ENCODE measurements at places on chromosomes 7 and 10.

DNA sequence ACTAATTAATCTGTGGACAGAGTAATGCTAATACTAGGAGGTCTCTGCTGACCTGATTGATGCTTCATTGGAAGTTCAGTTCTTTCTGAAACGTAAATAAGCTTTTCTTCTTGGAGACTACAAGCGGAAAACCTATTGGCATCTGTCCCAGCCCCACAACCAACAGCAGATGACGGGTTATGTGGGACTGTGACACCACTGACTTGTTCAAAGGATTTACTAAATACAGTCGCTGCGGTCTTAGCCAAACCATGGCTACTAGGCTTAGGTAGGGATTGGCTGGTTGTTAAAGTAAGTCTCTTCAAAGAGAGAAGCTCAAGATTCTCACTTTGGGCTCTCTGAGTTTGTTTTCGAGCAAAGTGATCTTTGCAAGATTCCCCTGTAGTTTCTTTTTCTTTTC is 68.3 kb downstream of the HYCC1 start:
- peak; percentile 37 for DNase-seq

- DNase-seq = peak; percentile 90
Measured at GRCh38 chr10:80498833-80499741, 38.6 kb upstream of the SH2D4B start.

DNA sequence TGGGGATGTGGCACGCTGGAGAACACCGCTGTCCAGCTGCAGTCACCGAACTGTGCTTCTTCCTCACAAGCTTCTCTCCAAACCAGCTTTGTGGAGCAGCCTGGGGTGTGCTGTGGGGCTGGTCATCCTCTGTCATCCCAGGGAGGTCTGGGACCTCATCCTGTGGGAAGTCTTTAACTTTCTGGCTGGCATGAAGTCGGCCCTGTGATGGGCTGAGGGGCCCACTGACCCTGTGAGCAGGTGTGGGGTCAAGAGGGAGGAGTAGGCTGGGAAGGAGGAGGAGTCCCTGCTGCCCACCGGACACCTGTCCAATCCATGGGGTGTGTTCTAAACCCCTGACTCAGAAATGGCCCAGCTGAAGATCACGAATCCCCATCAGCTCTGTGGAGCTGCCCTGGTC is 136.2 kb upstream of the SHH start:
- peak; percentile 35 for DNase-seq

DNA sequence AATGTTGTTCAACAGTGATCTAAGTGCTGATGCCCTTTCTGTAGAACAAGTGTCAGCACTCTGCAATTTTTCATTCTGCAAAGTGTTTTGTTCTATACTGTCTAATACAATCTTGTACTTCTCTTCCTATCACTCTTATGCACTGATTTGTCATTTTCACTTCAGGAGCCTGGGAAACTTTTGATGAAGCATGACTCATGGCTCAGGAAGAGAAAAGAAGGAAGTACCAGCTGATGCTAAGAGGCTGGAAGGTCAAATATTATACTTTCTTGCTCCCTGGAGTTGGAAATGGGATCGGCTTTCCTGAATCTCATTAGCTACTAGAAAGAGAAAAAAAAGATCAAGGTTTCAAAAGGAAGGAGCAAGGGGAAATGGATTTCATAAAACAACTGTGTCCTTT is 45.8 kb downstream of the DGKI start:
- peak; percentile 49 for DNase-seq

DNA sequence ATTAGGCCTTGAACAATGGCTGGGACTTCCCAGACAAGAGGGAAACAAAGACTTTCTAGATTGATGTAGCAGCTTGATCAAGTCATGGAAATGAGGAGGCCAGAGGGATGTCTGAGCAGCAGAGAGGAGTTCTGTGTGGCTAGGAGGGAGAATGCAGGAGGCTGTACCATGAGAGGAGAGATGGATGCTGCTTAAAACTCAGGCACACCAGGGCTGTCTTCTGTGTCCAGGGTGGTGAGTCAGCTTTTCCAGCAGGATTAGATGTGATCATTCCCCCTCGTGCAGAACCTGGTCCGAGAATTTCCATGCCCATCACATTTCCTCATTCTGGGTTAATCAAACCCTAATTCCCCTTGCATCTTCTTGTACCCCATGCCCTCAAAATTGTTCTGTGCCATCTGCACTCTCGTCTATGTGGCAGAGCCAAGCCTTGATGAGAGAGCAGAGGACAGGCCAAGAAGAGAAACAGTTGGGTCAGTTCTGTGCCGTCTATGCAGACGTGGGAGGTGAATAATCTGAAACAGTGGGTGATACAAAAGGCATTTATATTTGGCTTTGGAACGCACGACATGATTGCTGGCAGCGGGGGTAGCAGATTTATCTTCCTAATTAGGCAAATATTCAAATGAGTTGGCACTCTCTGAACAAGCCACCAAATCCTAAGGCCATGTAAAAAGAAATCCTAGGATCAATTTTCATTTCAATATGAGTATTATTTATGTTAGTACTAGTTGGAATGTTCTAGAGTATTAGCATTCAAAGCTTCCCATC is 160.7 kb downstream of the TMEM178B start:
- DNase-seq = no peak

All from myocyte (in vitro differentiated cells).